Upper lobe of right lung (tissue), 1 donor: ENCODE measurements at places on chromosomes 2 and 18. TPM values are rescaled to one million over a fixed set of nuclear protein-coding genes. Genes with fewer than 3 reads are reported as not detected.

Gene STEAP3
- total RNA-seq, result 14.1 TPM

Gene MITD1
- 21.2 TPM for total RNA-seq

Gene ITGA4
- total RNA-seq, result 18.4 TPM

Gene EML6
- 1.4 TPM for total RNA-seq

Gene FAM237A
- not detected for total RNA-seq

DNA sequence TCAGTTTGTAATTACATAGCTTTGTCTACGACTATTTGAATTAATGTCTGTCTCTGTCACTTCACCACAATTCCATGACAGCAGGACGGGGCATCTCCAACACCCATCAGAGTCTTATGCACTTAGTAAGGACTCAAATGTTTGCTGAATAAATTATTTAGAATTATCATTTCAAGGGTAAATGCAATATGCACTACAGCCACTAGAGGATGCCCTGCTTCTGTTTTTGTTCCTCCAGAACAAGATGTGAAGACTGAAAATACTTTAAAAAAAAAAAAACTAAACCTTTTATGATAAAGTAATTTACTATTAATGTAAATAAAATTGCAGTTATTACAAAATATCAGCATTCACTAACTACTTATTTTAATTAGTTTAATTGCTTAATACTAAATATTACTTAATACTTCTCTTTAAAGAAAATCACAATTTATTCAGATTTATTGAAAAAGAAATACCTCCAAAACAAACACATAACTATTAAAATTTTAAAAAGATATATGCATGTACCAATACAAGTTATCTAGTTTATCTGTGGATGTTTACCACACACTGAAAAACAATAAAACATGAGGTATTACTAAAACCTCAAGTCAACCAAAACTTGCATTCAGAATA, 3.2 kb downstream of the PIGN start:
- no peak overlapping the region for H3K27ac ChIP-seq
- no peaks in the 10 kb centered on the region for H3K36me3 ChIP-seq
- peaks cover 10% of the 10 kb centered on the region for H3K4me1 ChIP-seq
- no peak overlapping the region for H3K4me3 ChIP-seq
- H3K27me3 ChIP-seq, result no peaks in the 10 kb centered on the region

GRCh38 chr2:176650104-176650837, 381.0 kb downstream of the MTX2 start:
- H3K4me3 ChIP-seq, result no peak overlapping the region
- H3K27ac ChIP-seq, result no peak overlapping the region

DNA sequence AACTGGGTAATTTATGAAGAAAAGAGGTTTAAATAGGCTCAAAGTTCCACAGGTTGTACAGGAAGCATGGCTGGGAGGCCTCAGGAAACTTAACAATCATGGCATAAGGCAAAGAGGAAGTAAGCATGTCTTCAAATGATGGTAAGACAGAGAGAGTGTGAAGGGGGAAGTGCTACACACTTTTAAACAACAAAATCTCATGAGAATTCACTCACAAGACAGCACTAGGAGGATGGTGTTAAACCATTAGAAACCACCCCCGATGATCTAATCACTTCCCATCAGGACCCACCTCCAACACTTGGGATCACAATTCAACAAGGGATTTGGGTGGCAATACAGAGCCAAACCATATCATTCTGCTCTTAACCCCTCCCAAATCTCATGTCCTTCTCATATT, 34.9 kb downstream of the CFAP210 start:
- no peaks in the 10 kb centered on the region for H3K4me1 ChIP-seq
- H3K27me3 ChIP-seq, result no peaks in the 10 kb centered on the region
- no peak overlapping the region for H3K27ac ChIP-seq
- DNase-seq, result no peak
- no peak overlapping the region for H3K4me3 ChIP-seq
- no peaks in the 10 kb centered on the region for H3K36me3 ChIP-seq

- no peak overlapping the region for H3K27ac ChIP-seq
- no peaks in the 10 kb centered on the region for H3K4me1 ChIP-seq
- H3K36me3 ChIP-seq, result peaks cover 39% of the 10 kb centered on the region
- H3K4me3 ChIP-seq, result no peak overlapping the region
These were observed 67.1 kb downstream of the DIS3L2 start for GRCh38 chr2:232028631-232029030.

DNA sequence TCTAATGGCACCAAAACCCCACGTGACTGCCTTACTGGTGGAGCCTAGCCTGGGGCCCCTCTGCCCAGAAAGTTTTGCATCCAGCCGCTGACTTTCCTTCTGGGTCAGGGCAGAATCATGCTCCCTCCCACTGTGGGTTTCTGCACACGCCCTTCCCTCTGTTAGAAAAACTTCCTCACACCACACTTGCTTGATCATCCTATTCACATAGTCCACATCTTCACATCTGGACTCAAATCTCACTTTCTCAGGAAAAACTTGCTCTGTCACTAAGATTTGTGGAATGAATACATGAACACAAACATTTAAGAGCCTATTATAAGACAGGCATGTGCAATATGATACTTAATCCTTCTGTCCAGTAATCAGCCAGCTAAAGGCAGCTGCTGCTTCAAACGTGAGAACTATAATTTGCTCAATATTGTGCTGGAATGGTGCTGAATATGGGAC, 274.7 kb downstream of the RND3 start:
- H3K4me1 ChIP-seq, result no peaks in the 10 kb centered on the region
- H3K27me3 ChIP-seq, result no peaks in the 10 kb centered on the region
- no peak overlapping the region for H3K4me3 ChIP-seq
- H3K27ac ChIP-seq, result no peak overlapping the region
